HuH-7 (cell line): ENCODE measurements at places on chromosomes 2 and 18.
A peak's percentile ranks its signal among the peaks of the same experiment; 100 is the strongest.

DNA sequence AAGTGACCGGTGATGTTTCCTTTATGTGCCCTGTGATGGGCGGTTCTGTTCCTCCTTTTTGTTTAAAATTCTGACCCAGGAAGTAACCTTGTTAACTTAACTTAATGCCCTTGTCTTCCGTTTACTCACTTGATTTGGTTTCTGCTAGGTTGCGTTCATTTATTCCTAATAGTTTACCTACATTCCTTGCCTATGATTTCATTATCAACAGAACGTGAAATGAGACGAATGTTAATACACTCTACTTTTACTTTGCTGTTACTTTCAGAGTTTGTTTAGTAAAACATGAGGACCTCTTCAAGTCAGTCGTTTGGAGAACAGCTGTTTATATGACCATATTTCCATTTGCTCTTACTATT lies 638 bp downstream of the CEP192 start:
- DNase-seq = no peak

DNA sequence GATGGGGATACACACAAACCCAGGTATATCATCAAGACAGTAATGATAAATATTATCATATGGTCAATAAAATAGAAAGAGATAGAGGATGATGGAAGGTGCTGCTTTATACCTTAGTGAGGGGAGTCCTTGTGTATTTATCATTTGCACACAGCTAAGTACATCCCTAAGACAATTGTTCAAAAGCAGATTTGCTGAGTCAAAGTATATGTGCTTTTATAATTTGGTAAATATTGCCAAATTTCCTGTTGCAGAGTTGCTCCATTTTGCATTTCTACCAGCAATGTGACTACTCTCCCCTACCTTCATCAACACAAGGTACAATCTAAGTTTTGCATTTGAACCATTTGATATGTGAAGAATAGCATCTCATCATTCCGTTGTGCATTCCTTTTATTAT lies 22.6 kb upstream of the PLEK start:
- no peak for DNase-seq

GRCh38 chr2:72276356-72276755 lies 128.7 kb upstream of the CYP26B1 start:
- DNase-seq = no peak

GRCh38 chr2:125561302-125561701 lies 1094.7 kb upstream of the GYPC start:
- no peak for DNase-seq

GRCh38 chr2:208000701-208001395 lies 24.5 kb downstream of the PLEKHM3 start:
- DNase-seq = no peak

- no peak for DNase-seq
Observed at GRCh38 chr18:45805551-45805950, 19.9 kb upstream of the SIGLEC15 start.

DNA sequence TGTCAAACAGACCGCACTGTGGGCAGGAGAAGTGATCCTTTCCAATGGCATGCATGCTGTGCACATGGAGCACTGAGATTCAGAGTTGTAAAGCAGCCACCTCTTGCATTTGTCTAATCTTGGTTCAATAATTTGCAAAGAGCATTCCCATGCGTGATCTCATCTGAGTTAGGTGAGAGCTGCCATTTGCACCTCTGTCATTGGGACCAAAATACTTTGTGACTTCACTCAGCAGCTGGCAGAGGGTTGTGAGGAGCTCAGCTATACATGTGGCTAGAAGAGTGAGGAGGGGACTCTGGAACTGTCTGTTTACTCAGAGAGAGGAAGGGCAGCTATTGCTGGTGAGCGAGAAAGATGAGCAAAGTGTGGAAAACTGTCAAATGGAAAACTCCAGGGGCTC lies 265.1 kb upstream of the TNP1 start:
- no peak for DNase-seq

DNA sequence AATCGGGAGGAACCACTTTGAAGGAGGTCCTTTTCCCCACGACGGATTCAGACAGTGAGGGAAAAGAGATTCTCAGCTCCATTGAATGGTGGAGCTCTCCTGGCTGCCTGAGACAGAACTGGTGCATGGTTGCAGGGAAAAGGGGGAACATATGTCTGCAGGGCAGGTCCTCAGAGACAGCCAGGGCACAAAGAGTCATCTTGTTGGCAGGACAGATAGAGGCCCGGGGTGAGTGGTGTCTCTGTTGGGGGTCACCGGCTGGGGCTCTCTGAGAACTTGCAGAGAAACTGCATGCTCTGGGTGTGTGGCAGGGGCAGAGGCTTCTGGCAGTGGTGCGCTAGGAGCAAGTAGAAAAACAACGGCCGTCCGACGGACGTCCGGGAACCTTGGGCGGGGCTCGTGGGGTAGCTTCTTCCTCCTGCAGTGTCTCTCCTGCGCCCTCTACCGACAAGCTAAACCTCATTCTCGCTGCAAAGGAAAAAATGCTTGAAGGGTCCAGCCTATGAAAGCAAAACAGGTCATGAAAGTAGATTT lies 94.3 kb downstream of the CDCA7 start:
- peak; percentile 73 for DNase-seq

DNA sequence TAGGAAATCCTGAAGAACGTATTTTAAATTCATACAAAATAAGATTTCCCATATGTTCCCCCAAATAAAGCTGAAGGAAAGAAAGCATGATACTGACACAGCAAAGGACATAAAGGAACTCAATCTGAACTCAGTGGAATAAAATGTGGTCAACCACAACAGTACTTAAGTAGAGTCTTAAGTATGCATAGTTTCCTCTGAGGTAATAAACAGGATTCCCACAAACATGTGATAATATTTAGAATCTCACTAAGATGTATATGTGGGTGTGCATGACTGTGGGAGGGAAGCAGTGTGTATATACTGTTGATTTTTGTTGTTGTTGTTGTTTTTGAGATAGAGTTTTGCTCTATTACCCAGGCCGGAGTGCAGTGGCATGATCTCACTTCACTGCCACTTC lies 69.3 kb downstream of the NOL10 start:
- DNase-seq = no peak

GRCh38 chr2:37357069-37357468 lies 12.6 kb downstream of the QPCT start:
- DNase-seq = no peak

GRCh38 chr2:84234103-84234502 lies 225.0 kb downstream of the SUCLG1 start:
- no peak for DNase-seq

GRCh38 chr2:66364495-66365333 lies 70.2 kb upstream of the MEIS1 start:
- DNase-seq = no peak
